ENCODE measurements at places on chromosomes 5 and 9.

DNA sequence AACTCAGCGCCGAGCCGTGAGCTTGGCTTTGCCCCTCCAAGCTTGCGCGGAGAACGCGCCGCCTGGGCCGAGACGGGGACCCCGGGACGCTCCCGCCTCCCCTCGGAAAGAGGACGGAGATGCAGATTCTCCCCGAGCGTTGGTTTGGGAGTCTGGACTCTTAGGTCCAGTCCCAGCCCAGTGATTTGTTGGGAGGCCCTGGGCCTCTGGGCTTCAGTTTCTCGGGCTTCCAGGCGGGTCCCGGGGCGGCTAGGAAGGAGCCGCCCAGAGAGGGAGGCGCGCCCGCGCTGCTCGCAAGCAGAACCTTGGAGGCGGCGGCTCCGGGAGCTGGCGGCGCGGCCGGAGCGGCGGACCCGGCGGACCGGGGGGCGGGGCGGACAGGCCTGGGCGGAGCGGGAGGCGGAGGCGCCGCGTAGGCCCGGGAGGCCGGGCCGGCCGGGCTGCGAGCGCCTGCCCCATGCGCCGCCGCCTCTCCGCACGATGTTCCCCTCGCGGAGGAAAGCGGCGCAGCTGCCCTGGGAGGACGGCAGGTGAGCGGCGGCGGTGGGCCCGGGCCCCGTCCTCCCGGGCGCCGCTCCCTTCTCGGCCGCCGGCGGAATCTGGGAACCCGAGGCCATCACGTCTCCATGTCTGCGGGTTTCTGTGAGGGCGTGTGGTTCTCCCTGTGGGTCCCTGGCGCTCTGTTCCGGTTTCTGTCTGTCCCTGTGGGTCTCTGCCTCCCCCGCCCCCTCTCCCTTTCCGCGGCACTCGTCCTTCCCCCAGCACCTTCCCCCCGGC lies at the start of gene B4GALT7:
TSS of gene B4GALT7 (plus strand) at position 402 of the 777 bp plus-strand sequence. CDS start at position 481, 79 bp downstream.
- peak; percentile 80 for DNase-seq

DNA sequence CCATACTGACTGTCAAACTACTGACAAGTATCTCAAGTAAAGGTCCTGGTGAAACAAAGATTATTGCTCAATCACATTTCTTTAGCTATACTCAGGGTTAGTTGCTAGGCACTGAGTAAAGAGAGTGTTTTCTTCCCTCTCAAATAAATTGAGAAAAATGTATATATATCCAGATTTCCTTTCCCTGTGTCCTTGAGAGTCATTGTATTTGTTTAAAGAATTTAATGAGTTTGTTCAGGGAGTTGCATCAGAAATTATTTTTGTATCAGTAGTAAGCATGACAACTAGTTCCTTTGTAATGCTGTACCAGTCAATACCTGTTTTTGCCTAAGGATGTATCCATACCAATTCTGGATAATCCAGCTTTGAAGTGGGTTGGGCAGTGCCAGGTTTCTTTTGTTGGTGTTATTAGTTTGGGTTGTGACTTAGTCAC lies 3.2 kb upstream of the ANKHD1 start:
- DNase-seq = no peak

GRCh38 chr9:133056533-133056932 lies 5.2 kb upstream of the CEL start:
- DNase-seq = no peak

- no peak for DNase-seq
These were observed 194.2 kb upstream of the CHD1 start for GRCh38 chr5:99122976-99123375.

DNA sequence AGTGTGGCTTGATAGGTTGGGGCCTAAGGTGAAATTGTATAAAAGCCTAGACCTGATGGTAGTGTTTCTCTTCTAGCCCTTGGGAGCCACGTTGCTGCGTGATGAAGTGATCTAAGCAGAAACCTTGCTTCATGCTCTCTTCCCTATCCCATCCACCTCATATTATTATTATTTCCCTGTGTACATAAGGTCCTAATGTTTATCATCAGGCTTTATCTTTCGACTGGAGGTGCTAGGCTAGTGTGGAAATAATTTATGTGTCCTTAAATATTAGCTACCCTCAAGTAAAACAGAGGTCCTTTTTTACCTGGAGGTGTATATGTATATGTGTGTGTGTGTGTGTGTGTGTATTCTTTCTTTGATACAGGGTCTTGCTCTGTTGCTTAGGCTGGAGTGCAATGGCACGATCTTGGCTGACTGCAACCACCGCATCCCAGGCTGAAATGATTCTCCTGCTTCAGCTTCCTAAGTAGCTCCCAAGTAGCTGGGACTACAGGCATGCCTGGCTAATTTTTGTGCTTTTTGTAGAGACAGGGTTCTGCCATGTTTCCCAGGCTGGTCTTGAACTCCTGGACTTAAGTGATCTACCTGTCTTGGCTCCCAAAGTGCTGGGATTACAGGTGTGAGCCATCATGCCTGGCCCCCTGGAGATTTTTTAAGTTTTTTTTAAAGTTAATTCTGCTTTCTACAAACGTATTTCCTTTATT lies 3.7 kb downstream of the UGCG start:
- no peak for DNase-seq

- DNase-seq = no peak
These were observed 19.9 kb upstream of the CPEB4 start for GRCh38 chr5:173868096-173868880.

GRCh38 chr5:136722086-136722485 lies 356.7 kb upstream of the TRPC7 start:
- no peak for DNase-seq

DNA sequence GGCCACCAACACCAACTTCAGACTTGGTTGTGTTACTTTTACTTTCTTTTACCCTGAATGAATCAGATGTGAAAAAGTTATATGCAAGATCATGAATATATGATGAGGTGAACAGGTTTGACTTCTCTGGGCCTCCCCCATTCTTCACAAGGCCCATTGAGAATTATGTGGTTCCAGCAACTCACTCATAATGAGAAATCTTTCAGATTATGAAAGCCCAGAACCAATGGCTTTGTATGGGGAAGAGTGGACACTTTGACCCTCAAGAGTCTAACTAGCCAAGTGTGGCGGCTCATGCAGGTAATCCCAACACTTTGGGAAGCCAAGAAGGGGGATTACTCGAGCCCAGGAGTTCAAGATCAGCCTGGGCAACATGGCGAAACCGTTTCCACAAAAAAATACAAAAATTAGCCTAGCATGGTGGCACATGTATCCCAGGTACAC lies 16.1 kb upstream of the LNPEP start:
- no peak for DNase-seq

DNA sequence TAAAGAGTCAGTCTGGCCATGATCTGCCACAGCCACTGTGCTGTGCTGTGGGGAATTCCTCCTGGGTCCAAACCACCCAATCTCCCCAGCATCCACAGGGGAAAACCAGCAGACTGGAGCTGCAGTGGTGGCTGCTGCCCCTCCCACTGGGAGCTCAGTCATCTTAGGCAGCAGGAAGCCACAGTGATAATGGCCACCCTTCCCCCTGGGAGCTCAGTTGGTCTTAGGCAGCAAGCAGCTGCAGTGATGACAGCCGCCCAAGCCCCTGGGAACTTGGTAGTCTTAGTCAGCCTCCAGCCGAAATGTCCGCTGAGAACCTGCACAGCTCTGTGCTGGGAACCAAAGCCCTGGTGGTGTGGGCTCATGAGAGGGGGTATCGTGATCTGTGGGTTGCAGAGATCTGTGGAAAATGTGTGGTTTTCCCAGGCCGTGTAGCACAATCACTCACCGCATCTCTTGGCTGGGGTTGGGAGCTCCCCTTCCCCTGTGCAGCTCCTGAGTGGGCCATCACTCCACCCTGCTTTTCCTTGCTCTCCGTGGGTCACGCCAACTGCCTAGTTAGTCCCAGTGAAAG lies 38.4 kb upstream of the SMIM15 start:
- DNase-seq = no peak

GRCh38 chr5:173808079-173808808 lies 79.9 kb upstream of the CPEB4 start:
- DNase-seq = no peak
